Lower leg skin (tissue), 4 donors: ENCODE measurements at places on chromosomes 2 and 18. TPM values are rescaled to one million over a fixed set of nuclear protein-coding genes. Genes with fewer than 3 reads are reported as not detected.
A peak's percentile ranks its signal among the peaks of the same experiment; 100 is the strongest.

The CHRNG gene
- not detected for total RNA-seq

The GBX2 gene
- 0.13 TPM for total RNA-seq

The SPP2 gene
- not detected for total RNA-seq

The POU3F3 gene
- 0.84 TPM for total RNA-seq

The SERPINB11 gene
- not detected for total RNA-seq

The NAT8 gene
- total RNA-seq = not detected

The CD207 gene
- 57.6 TPM for total RNA-seq

The MEP1B gene
- not detected for total RNA-seq

The KCNE4 gene
- total RNA-seq = 2.2 TPM

The TMEM17 gene
- 2.6 TPM for total RNA-seq

DNA sequence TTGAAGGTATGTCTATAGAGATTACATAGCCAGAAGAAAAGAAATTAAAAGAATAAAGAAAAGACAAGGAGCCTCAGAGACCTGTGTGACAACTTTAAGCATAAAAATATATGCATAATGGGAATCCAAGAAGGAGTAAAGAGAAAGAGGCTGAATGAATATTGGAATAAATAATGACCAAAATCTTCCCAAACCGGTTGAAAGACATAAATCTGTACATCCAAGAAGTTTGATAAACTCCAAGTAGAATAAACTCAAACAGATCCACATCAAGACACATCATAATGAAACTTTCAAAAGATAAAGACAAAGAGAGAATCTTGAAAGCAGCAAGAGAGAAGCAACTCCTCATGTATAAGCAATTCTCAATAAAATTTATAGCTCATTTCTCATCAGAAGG is 132.4 kb upstream of the ZNF516 start:
- DNase-seq = no peak

- no peak for DNase-seq
Measured at GRCh38 chr2:195501746-195502145, 155.3 kb upstream of the SLC39A10 start.

GRCh38 chr2:238145046-238145445 is 6.6 kb downstream of the KLHL30 start:
- DNase-seq = no peak

DNA sequence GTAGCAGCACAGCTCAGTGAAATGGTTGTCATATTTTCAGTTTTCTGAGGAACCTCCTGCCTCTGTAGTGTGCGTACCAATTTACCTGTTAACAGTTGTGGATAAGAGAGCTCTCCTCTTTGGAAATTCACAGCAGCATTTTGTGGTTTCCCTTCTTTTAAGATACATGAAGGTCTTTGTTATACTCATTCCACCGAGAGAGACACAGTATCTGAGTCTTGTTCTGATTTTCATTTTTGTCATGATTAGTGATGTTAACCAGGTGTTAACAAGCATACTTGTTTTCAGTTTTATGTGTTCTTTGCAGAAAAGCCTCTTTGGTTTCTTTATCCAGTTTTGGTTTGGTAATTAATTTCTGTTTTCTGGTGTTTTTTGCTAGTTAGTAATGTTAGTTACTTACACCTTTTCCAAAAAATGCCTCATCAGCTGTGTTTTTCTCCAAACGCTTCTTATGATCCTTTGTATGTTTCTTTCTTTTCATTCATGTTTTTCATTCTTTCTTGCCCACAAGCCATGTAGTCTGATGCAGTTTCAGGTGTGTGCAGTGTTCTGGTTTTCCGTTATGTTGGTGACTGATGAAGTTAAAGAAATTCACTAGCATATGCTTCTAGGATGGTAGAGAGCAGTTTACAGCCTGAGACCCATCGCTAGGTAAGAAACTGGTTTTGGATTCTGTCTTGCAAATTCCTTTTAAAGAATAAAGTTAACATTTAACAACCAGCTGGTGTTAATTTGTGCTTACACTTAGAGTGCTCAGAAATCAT is 30.1 kb downstream of the CCDC74A start:
- no peak for DNase-seq

GRCh38 chr2:195552581-195552980 is 104.4 kb upstream of the SLC39A10 start:
- no peak for DNase-seq

- DNase-seq = no peak
Measured at GRCh38 chr2:17070711-17071110, 405.1 kb upstream of the CYRIA start.

- no peak for DNase-seq
Measured at GRCh38 chr18:23484561-23485182, 18.6 kb upstream of the RMC1 start.

- no peak for DNase-seq
Measured at GRCh38 chr18:22505141-22505591, 87.5 kb upstream of the CTAGE1 start.

DNA sequence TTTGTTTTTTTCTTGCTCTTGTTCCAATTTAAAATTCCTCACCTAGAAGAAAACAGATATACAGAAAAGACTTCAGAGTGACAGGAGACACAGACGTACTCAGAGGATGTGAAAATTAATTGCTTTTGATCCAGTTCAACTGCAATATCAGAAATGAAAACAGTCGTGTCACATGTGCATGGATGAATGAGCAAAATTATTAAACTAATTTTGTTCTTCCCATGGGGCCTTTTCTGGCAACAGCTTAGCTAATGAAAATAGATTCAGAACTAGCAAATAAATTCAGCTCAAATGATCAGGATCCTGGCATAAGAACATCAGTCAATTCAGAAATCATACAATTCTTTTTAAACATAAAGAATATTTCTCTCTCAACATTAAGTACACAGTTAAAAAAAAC is 100.5 kb downstream of the CABYR start:
- no peak for DNase-seq

GRCh38 chr2:205386109-205386508 is 296.2 kb upstream of the NRP2 start:
- no peak for DNase-seq

GRCh38 chr2:121348128-121348740 is 63.2 kb upstream of the TFCP2L1 start:
- DNase-seq = peak; percentile 81

- DNase-seq = no peak
Measured at GRCh38 chr2:54372361-54372760, 83.8 kb upstream of the SPTBN1 start.

DNA sequence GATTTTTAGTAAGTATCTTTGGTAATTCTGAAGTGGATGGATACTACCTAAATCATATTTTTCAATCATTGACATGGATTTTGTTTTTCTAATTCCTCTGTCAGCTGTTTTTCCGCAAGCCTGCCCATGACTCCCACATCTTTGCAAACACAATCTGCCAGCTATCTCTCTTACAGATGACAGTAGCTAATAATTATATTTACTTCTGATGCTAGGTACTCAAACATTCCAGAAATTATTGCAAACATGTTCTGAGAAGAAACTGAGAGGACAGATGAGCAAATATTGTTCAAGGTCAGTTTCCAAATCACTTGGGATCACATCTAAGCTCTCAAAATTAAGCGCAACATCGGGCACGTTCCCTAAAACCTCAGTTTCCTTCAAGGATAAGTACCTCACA is 270.0 kb upstream of the CDH19 start:
- DNase-seq = no peak

- DNase-seq = no peak
Measured at GRCh38 chr2:197707316-197708213, 2.4 kb downstream of the MARS2 start.

DNA sequence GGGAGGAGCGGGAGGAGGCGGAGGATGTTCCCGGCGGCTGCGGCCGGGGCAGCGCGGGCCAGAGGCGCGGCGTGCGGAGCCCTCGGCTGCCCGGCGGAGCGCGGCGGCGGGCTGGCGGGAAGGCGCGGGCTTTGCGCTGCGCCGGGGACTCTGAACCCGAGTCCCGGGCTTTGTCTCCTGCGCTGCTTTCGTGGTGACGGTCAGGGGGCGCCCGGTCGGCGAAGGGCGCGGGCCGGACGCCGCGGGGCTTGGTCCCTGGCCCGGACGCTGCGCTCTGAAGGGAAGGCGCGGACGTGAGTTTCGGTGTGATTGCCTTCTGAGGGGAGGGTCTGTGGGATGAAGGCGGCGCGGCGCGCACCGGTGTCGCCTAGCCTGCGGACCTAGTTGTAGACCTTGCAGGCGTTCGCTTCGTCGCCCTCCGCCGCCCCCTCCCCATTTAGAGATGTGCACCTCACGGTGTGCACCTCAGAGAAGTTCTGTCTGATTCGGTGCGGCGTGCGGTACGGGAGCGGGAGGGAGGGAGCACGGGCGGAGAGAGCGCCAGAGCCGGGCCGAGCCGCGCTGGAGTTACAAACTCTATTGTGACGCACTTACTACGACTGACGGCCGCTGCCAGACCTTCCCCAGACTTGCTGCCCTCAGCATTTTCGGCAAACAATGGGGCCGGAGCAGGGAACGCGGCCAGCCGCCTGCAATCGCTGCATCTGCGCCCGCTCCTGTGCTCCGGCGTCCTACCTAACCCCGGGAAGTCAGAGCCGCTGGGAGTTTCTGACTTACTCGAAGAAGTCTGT is 2.1 kb downstream of the BCL2L11 start:
- peak; percentile 96 for DNase-seq

DNA sequence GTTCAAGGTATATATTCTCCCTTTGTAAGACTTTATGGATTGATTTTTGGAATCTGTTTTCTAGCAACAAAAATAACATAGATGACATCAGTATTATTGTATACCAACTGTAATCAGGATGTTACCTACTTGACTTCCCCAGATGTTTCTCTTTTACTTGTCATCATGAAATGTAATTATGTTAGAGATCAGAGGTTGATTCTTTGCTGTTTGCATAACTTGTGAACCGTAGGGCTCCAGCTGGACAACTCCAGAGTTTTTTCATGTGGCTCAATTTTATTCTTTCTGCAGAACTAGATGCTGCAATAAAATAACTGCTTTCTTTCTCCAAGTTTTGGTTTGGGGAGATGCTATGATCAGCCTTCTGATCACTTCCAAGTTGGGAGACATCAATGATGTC is 58.1 kb downstream of the SPOPL start:
- DNase-seq = no peak

GRCh38 chr2:235570256-235570655 is 76.4 kb downstream of the AGAP1 start:
- no peak for DNase-seq

GRCh38 chr2:132953771-132954170 is 283.8 kb upstream of the LYPD1 start:
- DNase-seq = no peak

DNA sequence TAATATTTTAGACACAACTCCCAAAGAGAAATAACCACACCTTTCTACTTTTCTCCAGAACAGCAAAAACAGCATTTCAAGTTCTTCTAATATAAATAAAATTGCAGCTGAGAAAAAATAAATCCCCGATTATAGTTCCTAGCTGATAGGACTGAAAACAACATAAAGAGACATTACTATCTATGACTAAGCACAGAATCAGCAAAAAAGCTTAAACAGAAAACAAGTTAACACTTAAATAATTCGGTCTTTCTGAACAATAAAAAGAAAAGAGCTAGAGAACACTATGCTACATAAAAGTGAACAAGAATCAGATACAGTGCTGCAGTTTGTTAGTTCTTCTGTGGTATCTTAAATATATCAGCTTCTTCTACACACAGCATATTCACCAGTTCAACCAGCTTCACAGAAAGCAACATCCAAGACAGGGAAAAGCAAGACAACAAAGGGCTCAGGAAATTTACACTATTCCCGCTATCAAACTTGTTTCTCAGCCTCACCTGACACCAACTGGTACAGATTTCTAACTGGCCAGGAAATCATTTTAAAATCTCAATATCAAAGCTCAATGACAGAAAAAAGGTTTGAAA is 28.6 kb downstream of the FEZ2 start:
- no peak for DNase-seq

- no peak for DNase-seq
Measured at GRCh38 chr2:43332653-43333052, 106.2 kb upstream of the ZFP36L2 start.

DNA sequence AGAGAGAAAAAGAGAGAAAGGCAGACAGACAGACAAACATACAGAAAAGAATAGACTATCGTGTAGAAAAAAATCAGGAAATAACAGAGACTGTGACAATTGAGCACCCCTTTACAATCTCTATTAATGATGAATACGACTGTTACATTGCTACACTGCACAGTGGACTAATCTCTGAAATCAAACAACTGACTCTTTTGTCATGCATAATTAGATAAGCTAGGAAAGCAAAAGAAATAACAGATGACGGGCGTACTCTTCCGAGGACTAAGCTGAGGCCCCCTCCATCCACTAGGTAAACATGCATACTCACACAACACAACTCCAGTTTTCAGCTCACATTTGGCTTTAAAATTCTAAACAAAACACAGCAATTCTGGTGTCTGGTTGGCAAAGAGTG is 267.0 kb downstream of the NOL4 start:
- no peak for DNase-seq

DNA sequence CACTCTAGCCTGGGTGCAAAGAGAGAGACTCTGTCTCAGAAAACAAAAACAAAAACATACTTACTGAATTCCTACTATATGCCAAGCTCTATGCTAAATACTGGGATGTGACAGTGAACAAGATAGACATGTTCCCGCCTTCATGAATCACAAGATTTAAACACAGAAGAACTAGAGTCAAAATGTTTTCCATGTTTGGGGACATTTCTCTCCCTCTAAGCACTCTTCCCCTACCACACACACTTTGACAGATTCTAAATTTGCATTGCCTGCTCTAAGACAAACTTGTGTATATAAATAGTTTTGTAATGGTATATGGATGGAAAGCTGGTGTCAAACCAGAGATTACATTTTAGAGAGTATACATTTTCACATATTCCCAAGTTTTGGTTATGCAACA is 11.1 kb downstream of the CYBRD1 start:
- DNase-seq = no peak

GRCh38 chr2:42200926-42201855 is 32.0 kb downstream of the EML4 start:
- DNase-seq = no peak

- DNase-seq = peak; percentile 99
Measured at GRCh38 chr2:112275311-112275886, at the start of gene ZC3H6. Gene ZC3H6, plus strand, starts transcription at chr2:112275597. Its CDS starts 398 bp downstream, at chr2:112275995.

DNA sequence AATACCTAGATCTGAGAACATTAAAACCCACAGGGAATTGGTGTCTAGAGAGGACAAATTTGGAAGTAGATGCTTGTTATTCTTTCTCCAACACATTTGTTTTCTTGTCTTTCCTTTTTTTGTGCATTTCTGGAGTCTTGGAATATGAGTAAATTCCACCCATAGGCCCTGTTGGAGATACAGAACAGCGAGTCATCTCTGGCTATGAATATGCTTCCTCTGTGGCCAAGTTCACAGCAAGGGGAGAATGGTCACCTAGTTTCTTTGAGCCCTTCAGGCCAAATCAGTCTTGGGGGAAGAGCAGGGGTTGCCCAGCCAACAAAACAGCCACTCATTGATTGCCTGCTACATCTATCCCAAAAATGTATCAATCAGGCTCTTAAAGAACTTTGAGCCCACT is 31.3 kb downstream of the SP140L start:
- no peak for DNase-seq

GRCh38 chr2:187698374-187699110 is 144.3 kb upstream of the TFPI start:
- no peak for DNase-seq

- DNase-seq = no peak
Measured at GRCh38 chr2:30026091-30027055, 105.0 kb upstream of the ALK start.
